ENCODE measurements at places on chromosomes 2 and 18. TPM values are rescaled to one million over a fixed set of nuclear protein-coding genes. Genes with fewer than 3 reads are reported as not detected.

DCDC2C gene
- polyA plus RNA-seq: not detected

NDC80 gene
- polyA plus RNA-seq: 6.4 TPM

GRCh38 chr2:96147593-96148201 lies 2.5 kb upstream of the DUSP2 start:
- no peak for DNase-seq

GRCh38 chr2:231300020-231300721 lies 95.3 kb upstream of the B3GNT7 start:
- DNase-seq: no peak

DNA sequence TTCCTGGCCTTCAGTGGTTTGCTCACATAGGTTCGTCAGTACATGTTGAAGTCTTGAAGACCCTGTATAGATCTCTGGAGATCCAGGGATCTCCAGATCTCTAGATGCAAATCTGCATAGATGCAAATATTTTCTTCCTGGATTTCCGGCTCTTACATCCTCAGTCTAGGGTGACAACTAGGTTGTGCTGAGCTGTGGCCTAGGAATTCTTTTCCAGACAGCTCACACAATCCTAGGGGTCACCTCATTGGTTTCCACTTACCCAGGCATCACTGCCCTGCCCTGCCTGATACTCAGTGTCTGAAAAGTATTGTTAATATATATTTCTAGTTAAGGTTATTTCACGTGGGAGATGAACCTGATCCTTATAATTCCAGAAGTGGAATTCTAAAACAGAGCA lies 105.1 kb upstream of the TTC27 start:
- no peak for DNase-seq

GRCh38 chr2:172021955-172022354 lies 22.2 kb downstream of the METAP1D start:
- no peak for DNase-seq
